ENCODE measurements at places on chromosomes 2 and 18.

DNA sequence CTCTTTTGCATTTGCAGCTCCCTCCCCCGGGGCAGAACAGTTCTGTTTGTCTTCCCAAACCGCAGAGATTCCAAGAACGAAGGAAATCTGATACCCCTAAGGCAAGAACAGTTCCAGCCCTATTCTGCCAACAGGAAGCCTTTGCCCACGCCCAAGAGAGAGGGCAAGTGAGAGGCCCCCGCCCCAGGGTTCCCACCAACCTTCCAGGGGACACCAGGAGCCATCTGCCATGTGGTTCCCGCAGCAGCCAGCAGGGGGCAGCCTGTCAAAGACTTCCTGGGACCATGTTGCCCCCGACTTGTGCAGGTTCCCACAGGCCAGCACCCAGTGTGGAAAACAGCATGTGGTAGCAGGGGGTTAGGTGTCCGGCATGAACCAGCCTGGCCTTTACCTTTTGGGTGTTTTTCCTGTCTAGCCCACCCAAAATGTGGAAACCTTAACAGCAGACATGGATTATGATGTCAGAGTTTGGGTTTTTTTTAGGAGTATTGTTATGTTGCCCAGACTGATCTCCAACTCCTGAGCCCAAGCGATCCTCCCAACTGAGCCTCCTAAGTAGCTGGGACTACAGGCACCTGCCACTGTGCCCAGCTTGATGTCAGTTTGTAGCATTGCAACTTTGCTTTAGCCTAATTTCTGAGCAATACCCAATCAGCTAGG is 21.7 kb upstream of the EFHD1 start:
- DNase-seq, result peak; percentile 86

DNA sequence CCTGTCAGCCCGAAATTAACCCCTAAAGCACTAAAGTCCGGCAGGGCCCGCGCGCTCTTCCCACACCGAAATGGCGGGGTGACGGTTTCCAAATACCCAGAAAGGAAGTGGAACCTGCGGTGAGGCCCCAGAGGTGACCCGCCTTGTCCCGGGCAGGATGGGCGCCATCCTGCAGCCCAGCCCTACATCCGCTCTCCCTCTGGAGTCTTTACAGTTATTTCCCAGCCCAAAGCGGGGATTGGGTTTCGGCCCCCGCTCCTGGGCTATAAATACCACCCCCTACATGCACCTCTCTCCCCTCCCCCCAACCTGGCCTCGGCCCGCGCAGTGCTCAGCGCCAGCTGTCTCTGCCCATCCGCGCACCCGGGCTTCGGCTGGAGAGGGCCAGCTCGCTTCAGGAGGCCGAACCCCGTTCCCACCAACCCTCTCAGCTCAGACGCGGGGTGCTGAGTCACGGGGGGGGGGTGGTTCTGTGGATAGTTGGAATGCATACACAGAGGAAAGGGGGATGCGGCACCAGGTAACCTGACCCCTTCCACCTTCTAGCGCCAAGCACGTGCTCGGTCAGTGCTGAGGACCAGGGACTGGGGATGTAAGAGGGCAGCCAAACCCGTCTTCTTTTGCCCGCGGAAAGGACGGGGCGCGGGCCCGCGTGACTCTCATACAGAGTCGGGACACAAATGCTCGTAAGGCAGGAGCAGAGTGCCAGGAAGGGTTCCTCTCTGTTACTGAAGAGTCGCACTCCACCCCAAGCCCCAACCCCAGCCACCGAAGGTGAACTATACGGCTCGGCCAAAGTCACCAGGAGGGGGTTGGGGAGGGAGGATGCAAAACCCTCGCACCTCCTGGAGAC is at the start of gene TUBA4B:
TSS of gene TUBA4B (plus strand) at position 344 of the 853 bp plus-strand sequence. CDS start at position 509, 165 bp downstream.
- DNase-seq, result peak; percentile 69

DNA sequence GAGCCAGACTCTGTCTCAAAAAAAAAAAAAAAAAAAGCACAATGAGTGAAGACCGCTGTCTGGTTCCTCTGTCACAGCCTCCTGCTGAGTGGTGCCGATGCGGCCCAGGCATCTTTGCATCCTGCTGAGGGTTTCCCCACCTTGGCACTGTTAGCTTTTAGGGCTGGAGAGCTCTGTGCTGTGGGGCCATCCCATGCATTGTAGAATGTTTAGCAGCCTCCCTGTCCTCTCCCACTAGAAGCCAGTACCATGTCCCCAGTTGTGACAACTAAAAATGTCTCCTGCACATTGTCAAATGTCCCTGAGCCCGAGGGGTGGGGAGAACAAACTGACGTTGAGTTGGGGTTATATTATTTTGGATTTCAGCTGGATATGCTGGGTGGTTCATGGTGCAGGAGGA is 7.9 kb upstream of the COLEC11 start:
- no peak for DNase-seq

GRCh38 chr2:54523324-54523959 is 67.3 kb downstream of the SPTBN1 start:
- no peak for DNase-seq

DNA sequence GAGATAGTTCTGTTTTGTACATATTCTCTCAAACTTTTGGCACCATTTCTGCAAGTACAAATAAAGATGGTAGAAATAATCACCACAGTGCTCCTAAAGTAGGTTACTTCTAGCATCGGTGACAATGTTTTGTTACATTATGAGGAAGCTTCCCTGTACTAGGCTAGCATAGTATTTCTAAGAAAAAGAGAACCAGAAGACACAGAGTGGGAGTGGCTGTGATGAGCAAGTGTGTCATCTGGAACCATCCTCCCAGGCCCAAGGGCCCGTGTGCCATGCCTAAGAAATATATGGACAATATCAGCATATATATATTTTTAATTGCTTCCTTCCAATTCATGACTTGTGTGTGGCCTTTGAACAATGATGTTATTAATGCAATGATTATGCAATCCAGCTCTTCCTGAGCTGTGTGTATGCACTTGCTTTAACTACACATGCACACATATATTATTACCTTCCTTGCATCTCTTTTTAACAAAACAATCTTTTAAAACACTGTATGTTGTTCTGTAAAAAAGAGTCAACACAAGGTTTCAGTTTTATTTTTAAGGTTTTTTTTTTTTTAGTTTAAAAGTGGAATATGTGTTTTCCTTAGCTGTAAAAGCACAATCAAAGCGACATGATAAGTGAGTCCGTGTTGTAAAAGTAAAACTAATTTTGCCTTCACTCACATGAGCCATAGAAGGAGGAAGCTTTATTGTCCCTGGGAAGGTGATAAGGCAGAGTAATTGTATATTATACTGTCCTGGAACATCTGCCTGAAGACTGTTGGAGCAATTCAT is 303.9 kb downstream of the ZNF407 start:
- DNase-seq, result no peak

GRCh38 chr18:78622907-78623541 is 356.6 kb upstream of the SALL3 start:
- DNase-seq, result no peak

DNA sequence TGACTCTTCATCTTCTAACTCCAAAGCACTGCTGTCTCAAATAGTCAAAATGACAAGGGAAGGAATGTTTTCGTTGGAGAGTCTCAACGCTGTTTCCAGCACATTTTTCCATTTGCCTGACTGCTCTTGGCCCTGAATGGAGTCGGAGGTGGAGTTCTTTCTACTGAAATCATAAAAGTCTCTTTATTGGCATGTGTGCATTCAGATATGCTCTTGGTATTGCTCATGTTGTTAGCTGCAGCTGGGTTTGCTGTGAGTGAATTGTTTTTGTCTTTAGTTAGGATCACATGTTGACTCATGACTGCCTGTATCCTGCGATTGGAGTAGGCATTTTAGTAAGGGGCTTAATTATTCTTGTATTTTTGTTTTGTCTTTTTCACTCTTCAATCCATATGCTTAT is 16.8 kb downstream of the TMEM17 start:
- DNase-seq, result no peak

DNA sequence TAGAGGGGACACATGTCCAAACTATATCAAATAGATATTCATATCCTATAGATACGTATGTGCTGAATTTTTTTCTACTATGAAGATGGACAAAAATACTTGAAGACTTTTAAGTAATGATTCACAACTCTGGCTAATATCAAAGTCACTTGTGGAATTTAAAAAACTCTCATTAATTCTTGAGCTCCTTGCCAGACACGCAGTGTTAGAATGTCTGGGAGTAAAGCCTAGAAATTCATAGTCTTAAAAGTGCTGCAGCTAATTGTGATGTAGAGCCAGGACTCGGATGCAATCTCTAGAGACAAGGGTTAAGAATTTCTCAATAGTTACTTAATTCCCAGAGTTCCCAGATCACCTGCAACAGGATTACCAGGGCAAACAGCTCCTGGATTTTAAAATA is 107.4 kb downstream of the ARL6IP6 start:
- no peak for DNase-seq

GRCh38 chr18:3150688-3151087 is 69.1 kb downstream of the MYOM1 start:
- no peak for DNase-seq

- DNase-seq, result no peak
These were observed 83.8 kb downstream of the CLHC1 start for GRCh38 chr2:55148269-55148668.

DNA sequence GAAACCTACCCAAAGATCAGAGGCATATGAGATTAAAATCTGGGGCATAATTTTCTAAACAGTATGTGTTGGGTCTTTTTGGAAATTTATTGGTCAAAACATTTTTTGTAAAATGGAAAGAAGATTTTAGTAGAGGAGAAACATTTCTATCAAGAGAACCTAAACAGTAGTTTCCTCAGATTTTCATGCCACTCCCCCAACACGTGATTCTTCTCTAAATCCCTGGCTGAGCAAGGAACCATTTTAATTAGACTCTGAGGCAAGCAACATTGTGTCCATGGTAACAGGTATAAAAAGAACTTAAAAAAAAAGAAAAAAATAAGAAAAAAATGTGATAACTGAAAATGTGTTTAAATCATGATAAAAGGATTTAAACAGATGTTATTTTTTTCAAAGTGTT is 1105.2 kb upstream of the ZEB2 start:
- no peak for DNase-seq

DNA sequence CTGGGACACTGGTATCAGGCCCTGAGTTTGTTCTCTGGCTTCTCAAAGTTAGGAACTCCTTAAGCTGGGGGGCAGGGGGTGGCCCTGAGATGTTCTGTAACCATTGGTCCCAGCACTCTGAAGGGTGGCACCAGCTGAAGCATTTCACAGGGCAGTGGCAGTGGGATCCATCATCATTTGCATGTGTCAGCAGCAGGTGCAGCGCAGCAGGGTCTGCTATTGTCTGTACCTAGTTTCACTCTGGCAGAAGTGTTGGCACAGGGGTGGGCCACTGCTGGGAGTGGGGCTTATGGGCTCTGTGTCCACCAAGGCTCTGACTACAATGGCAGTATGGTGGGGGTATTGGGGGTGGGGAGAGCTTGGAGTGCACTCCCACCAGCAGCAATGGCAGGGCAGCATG is 460.4 kb upstream of the ZNF804A start:
- DNase-seq, result no peak

- DNase-seq, result peak; percentile 9
These were observed 909 bp downstream of the TGFA start for GRCh38 chr2:70552501-70553333.

DNA sequence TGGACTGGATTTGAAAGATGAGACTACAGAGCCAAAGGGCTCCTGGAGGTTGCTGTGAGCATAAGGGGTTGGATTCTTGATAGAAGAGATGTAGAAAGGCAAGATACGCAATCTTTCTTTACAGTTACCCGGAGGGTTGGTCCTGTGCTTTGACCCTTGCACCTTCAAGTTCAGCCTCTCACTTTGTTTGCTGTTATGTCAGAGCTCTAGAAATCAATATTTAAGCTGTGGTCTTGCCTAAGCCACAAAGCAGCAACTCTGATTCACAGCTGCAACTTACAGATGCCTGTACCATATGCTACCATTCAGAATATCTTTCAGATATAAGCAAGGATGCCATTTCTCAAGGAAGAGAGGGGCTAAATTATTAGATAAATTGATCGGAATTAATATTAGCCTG is 943.1 kb upstream of the LRRTM1 start:
- no peak for DNase-seq

- no peak for DNase-seq
These were observed 43.0 kb downstream of the FBXO48 start for GRCh38 chr2:68423966-68424650.

- DNase-seq, result no peak
These were observed 137.9 kb downstream of the ATAD2B start for GRCh38 chr2:23789012-23789411.

GRCh38 chr2:62354771-62355561 is 151.0 kb downstream of the TMEM17 start:
- DNase-seq, result no peak

GRCh38 chr2:221388891-221389290 is 183.2 kb downstream of the EPHA4 start:
- DNase-seq, result no peak

DNA sequence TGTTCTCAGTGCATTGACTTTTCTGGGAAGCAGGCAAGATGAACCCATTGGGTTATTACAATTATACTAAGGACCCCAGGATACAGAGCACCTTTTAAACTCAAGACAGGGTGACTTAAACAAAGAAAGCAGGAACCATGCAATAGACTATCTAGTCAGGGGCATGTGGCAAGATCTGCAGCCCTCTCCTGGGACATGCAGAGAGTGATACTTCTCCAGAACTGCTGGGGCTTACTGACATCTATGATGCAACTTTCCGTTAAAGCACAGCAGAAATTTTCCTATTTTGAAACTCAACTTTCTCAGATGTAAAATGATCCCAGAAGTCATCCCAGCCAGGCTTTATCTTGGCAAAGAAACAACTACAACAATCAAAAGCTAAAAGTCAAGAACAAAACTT is 162.2 kb upstream of the HNMT start:
- no peak for DNase-seq

GRCh38 chr2:10338270-10339188 is 35.8 kb downstream of the HPCAL1 start:
- no peak for DNase-seq

- no peak for DNase-seq
These were observed 6.4 kb upstream of the SP9 start for GRCh38 chr2:174328114-174328960.

- DNase-seq, result no peak
These were observed 461.1 kb upstream of the UBE2E3 start for GRCh38 chr2:180519276-180519675.

DNA sequence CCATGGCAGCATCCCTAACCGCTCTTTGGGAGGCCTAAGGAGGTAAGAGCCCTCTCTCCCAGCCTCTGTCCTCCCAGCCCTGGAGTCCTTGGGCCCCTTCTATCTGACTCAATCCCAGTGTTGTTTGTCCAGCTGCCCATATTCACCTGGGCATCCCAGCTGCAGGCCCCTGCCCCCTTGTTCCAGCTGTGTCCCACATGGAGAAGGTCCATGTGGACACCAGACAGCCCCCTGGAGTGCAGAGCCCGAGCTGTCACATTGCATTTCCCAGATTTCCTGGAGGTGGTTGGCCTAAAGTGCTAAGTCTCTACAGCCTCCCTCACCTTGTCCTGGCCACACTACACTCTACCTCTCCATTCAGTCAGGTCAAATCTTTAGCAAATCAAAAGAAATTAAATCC is 42.5 kb downstream of the PSD4 start:
- no peak for DNase-seq

DNA sequence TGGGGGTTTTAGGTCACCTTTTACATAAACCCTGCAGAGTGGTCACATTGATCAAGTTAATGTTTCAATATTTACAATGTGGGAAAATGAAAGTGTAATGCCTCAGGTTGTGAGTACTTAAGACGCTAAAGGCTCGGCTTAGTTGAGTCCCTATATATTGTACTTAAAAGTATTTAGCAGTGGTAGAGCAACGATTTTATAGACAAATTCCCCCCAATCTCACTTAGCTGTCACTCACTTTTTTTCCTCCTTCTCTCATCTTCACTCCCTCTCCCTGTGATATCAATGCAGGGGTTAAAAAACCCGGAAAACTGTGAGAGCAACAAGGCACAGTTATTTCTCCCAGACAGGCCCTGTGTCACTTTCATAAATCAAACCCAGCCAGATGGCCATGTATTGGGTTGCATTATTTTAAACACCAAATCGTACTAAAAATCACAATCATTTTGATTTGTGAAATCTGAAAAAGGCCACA is 5.4 kb downstream of the POU3F3 start:
- DNase-seq, result no peak

Data from activated CD4-positive, alpha-beta T cell treated with anti-CD3 and anti-CD28 coated beads, Interleukin-2, amount 50 U/mL, for 48 hours (primary cell).